ENCODE measurements at places on chromosomes 13 and 19.

GRCh38 chr19:16295057-16295456 lies 29.6 kb upstream of the KLF2 start:
- no peak for DNase-seq

DNA sequence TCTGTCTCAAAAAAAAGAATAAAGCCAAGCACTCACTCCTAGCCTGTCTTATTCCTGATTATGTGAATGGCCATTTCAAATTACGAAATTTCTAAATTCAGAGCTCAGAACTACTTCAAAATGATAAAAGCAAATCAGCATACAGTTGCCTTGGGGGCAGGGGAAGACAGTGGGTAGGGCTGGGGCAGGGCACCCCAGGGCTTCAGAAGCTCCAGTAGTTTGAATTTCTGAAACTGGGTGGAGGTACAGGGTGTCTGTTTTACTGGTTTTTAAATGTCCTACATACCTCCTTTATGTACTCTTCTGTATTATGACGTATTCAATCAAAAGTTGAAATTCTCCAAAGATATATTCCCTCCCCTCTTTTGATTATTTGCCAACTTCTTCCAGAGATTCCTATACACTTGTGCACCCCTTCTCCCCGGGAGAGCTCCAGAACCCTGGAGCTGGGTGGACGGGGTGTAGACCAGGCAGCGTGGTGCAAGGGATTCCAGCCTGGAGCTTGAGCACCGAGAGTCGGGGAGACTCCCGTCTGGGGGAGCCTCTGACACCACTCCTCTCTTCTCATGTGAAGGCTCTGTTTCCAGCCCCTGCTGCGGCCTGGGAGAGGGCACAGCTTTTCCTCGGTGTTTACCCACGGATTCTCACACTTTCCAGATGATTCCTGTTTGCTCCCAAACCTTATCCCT lies 84.7 kb upstream of the GPR183 start:
- no peak for DNase-seq

DNA sequence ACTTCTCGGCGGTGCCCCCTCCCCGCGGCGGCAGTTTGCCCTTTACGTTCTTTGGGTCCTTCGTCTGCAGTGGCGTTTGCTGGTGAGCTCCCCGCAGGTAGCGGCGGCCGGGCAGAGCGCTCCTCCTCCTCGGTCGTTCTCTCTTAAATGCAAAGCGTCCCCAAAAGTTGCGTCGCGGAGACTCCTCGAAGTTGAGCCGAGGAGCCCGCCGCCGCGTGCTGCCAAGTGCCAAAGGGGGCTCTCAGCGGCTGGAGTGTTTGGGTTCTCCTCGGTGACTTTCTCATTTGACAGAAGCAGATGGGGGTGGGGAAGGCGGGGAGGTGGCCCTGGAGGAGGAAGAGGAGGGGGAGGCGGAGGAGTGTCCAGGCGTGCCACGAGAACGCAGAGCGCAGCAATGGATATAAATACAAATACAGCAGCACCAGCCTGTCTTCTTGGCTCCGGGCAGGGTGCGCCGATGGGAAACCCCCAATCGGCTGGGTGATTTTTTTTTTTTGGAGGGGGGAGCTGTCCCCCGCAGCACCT lies at the start of gene SOX21:
TSS of gene SOX21 (minus strand) at position 259 of the 525 bp plus-strand sequence. CDS start 496 bp downstream, outside the sequence.
- DNase-seq: no peak

DNA sequence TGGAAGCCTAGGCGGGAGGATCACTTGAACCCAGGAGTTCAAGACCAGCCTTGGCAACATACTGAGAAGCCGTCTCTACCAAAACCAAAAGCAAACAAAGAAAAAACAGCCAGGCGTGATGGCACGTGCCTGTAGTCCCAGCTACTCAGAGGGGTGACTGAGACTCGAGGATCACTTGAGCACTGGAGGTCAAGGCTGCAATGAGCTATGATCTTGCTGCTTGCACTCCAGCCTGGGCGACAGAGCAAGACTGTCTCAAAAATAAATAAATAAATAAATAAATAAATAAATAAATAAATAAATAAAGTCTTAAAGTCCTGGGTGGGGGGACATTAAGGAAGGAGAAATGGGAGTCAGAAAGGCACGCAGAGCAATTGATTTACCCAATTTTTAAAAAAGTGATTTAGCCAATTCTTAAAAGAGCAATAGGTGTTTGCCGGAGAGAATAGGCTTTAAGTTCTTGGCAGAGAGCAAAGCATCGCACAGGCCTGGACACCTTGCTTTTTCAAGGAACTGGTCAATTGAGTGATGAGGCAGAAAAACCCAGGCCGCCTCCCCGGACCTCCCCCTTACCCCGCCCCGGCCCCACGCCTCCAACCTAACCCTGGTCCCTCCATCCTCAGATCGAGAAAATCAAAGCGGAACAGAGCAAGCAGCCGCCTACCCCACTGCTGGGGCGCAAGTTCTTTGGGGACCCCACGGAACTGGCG lies 9.5 kb upstream of the SHKBP1 start:
- no peak for DNase-seq

DNA sequence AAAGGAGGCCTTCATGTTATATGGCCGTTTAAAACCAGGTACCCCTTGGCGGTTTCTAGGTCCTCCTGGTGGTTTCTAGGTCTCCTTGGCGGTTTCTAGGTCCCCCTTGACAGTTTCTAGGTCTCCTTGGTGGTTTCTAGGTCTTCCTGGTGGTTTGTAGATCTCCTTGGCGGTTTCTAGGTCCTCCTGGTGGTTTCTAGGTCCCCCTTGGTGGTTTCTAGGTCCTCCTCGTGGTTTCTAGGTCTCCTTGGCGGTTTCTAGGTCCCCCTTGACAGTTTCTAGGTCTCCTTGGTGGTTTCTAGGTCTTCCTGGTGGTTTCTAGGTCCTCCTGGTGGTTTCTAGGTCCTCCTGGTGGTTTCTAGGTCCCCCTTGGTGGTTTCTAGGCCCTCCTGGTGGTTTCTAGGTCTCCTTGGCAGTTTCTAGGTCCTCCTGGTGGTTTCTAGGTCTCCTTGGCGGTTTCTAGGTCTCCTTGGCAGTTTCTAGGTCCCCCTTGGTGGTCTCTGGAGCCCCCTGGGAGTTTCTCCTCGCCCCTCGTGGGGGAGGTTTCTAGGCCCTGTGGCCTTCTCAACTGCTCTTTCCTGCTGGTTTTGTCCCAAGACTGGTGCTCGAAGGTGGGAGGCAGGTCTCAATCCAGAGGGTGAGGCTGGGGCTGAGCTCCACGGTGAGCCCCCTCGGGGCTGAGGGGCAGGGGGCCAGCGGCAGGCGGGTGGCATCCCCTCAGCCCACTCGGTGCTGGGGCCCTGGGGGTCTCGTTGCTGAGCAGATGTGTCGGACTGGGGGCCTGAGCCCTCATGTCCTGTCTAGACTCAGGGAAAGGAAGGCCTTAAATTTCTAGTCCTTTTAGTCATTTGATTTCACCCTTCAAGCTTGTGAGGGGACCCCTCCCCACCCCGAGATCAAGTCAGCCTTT lies 8.0 kb downstream of the HCN2 start:
- DNase-seq: no peak

DNA sequence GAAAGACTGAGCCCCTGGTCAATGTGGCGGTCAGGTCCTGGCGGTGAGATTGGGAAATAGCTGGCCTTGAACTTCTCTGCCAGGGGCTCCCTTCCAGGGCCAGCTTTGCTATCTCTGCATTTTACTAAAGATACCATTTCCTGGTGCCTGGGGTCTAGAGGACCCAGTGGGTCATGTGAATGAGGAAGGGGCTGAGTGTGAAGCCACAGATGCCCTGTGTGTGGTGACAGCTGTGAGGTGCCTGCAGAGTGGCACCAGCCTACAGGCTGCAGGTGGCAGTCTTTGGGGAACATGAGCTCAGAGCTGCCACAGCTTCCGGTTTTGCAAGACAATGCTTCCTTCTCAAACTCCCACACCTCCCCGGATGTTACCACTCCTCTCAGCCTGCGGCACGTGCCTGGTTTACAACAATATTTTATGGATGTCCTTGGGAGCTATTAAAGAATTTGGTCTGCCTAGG lies 5.2 kb upstream of the MLNR start:
- peak; percentile 49 for DNase-seq

GRCh38 chr13:40402931-40403431 lies 263.5 kb downstream of the FOXO1 start:
- DNase-seq: no peak

DNA sequence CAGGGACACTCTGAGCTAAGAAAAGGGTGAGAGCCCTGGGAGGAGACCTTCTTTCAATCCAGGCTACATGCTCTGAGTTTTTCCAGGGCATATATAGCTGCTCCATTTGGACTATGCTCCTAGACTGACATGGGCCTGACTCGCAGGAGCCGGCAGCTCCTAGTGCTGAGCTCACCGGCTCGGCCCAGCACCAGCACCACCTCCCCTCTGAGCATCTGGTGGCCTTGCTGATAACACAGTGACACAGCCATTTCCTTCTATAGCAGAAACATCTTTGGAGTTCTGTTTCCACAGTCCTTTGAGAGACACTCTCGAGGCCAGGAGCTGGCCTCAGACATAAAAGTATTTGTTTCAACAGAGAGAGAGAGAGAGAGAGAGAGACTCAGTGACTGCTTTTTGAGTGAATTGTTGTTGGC lies 184.9 kb downstream of the TM9SF2 start:
- DNase-seq: no peak

- no peak for DNase-seq
Observed at GRCh38 chr19:32658075-32658474, 16.9 kb downstream of the ANKRD27 start.

DNA sequence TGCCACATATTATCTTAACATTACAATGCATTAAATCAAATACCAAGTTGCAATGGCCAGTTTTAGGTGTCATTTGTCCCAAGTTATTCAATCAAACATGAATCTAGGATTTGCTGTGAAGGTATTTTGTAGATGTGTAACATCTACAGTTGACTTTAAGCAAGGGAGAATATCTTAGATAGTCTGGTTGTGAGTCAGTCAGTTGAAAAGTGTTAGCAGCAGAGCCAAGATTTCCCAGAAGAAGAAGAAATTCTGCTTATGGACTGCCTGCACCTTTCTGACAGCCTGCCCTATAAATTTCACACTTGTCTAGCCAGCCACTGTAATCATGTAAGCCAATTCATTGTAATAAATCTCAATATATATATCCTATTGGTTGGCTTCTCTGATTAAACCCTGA lies 41.3 kb upstream of the INTS6 start:
- DNase-seq: no peak

GRCh38 chr13:44605721-44606120 lies 29.6 kb upstream of the TSC22D1 start:
- DNase-seq: no peak

GRCh38 chr19:49579947-49580263 lies 451 bp downstream of the NOSIP start:
- DNase-seq: no peak

GRCh38 chr19:16571283-16571682 lies 932 bp downstream of the SLC35E1 start:
- DNase-seq: no peak

Data from CD4-positive, alpha-beta T cell treated with Interleukin-1 beta for 1 hour (primary cell).